Brain pericyte (primary cell): ENCODE measurements at places on chromosomes 5 and 9.

DNA sequence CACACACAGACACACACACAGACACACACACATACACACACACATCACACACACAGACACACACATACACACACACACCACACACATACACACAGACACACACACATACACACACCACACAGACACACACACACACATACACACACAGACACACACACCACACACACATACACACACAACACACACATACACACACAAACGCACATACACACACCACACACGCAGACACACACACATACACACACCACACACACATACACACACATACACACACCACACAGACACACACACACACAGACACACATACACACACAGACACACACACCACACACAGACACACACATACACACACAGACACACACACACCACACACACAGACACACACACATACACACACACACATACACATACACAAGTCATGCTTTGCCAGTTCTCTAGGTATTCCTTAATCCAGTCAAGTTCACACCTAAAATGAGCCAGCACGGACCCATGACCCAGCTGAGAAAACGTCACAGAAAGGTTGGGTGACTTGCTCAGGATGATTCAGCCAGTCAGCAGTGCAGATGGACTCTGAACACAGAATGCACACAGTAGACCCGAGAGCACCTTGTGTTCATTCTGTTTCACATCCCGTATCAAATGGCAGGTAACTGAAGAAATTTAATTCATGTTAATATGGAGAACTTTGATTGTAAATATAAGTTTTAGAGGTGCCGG lies 746.4 kb downstream of the MTRR start:
- DNase-seq = no peak

- DNase-seq = no peak
Measured at GRCh38 chr9:97983589-97984187, 547 bp downstream of the ANP32B start.

- DNase-seq = no peak
Measured at GRCh38 chr5:25481463-25481862, 836.7 kb upstream of the CDH10 start.

- no peak for DNase-seq
Measured at GRCh38 chr5:34525761-34526160, 130.4 kb upstream of the RAI14 start.

- DNase-seq = no peak
Measured at GRCh38 chr5:4661326-4661725, 478.8 kb upstream of the ADAMTS16 start.

GRCh38 chr5:62284946-62285891 lies 20.8 kb upstream of the KIF2A start:
- DNase-seq = no peak

DNA sequence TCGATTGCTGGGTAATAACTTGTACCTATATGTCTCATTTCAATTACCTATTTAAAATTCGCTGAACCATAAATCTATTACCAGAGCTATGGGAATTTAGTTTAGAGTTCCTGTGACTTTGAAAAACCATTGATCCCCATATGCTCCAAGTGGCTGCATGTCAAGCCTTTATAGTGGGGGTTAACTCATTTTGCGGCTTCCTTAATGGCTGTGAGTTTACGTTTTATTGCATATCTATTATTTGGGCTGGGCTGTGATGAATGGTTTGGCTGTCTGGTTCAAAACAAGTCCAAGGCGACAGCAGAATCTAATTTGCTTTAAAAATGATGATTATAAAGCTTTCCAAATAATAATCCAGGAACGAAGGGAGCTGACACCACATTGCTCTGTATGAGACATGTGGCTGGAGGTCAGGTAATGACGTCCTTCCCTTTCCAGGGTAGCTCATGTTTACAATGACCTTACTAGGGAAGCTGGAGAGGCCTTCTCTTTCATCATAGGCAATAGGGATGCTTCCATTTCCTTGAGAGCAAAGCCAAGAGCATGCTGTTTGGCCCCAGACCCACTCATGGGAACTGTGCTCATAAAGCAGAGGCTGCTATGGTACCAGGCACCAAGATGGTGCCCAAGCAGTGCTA lies 258.3 kb downstream of the HSPA4 start:
- no peak for DNase-seq

DNA sequence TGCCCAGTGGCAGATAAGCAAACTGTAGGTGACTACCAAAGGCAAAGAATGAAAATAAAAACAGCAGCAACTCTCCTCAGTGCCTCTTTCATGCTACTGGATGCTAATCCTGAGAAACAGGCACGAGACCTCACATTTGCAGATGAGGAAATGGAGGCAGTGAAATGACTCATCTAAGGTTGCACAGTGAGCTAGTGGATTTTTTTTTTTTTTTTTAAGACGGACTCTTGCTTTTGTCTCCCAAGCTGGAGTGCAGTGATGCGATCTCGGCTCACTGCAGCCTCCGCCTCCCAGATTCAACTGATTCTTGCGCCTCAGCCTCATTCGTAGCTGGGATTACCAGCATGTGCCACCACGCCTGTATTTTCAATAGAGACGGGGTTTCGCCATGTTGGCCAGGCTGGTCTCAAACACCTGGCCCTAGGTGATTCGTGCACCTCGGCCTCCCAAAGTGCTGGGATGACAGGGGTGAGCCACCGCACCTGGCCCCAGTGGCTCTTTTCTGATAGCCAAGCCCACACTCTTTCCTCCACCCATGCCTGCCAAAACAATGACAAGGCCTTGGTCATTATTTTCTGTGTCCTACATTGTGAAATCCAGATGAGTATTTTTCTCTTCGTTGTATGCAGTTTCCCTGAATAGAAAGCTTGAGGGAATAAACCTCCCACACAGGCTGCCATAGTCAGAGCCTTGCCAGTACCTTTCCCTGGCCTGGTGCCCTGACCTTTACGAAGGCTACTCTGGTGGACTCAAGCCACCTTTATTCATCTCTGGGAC lies 19.2 kb downstream of the DOCK2 start:
- no peak for DNase-seq

GRCh38 chr9:20592673-20593072 lies 29.6 kb downstream of the MLLT3 start:
- DNase-seq = no peak

DNA sequence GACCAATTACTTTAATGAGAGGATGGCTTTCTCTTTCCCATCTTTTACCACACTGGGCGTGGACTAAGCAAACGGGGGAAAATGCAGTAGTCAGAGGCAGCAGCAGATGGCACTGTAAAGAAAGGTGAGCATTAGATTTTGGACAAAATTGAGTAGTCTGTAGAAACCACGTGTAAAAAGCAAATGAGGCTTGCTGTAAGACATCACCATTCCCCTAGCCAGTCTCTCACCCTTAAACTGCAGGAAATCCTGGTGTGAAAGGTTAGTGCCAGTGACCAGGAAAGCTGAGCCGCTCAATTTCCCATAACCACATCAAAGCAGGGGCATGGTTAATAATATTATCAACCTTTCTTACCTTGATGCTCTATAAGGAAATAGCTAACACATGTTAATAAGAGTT lies 31.8 kb downstream of the SPATA31C2 start:
- DNase-seq = no peak

GRCh38 chr5:69024241-69024651 lies 69.6 kb upstream of the SLC30A5 start:
- DNase-seq = no peak

- no peak for DNase-seq
Measured at GRCh38 chr5:100496296-100496695, 38.9 kb upstream of the FAM174A start.

GRCh38 chr5:173239233-173239593 lies 4.2 kb upstream of the NKX2-5 start:
- DNase-seq = no peak

DNA sequence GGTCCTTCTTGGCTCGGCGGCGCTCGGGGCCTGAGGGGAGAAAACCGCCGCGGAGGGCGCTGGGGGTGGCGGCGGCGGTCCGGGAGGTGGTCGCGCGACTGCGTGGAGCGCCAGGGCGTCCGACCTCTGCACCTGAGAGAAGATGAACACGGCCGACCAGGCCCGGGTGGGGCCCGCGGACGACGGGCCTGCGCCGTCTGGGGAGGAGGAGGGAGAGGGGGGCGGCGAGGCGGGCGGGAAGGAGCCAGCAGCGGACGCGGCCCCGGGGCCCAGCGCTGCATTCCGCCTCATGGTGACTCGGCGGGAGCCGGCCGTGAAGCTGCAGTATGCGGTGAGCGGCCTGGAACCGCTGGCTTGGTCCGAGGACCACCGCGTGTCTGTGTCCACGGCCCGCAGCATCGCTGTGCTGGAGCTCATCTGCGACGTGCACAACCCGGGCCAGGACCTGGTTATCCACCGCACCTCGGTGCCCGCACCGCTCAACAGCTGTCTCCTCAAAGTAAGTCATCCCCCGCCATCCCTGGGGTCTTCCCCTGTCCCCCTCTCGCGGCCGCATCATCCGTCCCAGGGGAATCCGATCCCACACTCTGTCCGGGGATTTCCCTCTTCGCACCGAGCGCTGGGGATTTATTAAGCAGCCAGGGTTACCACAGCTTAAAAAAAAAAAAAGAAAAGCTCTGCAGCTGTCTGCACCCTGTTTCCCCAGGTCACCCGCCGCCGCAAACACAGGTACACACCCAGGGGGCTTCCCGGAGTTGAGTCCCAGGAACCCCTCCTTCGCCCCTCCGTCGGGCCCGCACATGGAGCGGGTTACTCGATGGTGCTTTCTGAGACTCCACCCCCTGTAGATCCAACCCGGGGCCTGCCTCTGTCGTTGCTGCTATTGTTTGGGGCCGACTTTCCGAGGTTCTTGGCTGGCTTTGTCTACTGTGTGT lies at the start of gene GTF3C4:
GTF3C4 (plus strand) TSS at position 8 of the 935 bp plus-strand sequence; CDS start at position 143, 135 bp downstream.
- DNase-seq = no peak

- DNase-seq = no peak
Measured at GRCh38 chr5:16819522-16820167, 116.4 kb downstream of the MYO10 start.

GRCh38 chr9:134393582-134394280 lies 67.5 kb downstream of the RXRA start:
- DNase-seq = no peak

DNA sequence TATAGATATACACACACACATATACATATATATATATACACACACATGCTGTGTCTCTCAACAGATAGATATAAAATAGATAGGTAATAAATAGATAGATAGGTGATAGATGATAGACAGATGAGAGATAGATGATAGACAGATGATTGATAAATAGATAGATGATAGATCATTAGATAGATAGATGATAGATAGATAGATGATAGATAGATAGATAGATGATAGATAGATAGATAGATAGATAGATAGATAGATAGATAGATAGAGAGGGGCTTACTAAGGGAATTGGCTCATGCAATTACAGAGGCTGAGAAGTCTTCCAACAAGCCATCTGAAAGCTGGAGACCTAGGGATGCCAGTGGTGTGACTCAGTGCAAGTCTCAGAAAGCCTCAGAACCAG lies 394.5 kb downstream of the ICE1 start:
- DNase-seq = no peak

DNA sequence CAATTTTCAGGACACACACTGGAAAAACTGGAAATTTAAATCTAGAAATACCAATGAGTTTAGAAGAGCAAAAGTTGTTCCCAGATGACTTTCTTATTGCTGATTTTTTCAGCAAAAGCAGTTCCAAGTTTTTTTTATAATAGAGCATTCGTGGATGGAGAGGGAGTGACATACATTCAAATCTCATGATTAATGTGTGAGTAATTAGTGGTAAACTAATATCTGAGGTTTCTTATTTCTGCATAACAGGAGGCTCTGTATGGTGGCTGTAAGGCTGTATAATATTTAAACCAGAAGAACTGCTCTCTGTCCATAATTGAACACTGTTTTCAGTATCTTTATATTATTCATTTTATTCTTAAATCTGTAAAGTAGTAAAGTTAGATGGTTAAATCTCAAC lies 25.8 kb downstream of the LYSMD3 start:
- DNase-seq = no peak

- DNase-seq = no peak
Measured at GRCh38 chr5:40842351-40842750, 1.2 kb downstream of the CARD6 start.

DNA sequence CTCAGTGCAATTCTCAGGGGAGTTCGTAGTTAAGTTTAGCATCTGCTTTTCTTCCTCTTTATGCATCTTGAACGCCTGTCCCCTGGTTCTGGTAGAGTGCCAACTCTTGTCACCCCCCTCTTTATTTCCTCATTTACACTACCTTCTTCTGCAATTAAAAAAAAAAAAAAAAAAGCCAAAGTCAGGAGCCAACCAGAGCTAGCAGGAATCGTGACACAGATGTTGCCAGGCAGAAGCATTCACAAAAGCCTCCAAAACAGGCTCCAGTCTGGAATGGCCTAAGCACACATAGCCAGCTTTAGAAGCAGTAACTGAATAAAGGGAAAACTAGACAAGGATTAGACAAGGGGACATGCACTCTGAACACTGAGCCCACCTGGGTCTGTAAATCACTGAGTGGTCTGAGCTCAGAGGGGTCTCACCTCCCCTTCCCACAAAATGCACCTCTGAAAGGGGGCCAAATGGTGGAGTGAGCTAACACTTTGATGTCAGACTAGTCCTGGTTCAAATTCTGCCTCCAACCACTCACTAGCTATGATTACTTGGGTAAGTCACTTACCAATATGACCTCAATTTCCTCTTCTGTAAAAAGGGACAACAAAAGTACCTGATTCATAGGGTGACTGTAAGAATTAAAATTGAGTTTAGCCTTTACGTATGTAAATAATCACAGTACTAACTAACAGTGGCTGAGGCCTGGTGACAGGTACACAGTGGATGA lies 2.0 kb downstream of the CD74 start:
- no peak for DNase-seq

GRCh38 chr5:134003064-134003816 lies 1.5 kb downstream of the VDAC1 start:
- DNase-seq = no peak

- DNase-seq = no peak
Measured at GRCh38 chr9:89482056-89482851, 15.7 kb downstream of the SEMA4D start.

- DNase-seq = no peak
Measured at GRCh38 chr5:103454770-103455169, 107.8 kb downstream of the NUDT12 start.

DNA sequence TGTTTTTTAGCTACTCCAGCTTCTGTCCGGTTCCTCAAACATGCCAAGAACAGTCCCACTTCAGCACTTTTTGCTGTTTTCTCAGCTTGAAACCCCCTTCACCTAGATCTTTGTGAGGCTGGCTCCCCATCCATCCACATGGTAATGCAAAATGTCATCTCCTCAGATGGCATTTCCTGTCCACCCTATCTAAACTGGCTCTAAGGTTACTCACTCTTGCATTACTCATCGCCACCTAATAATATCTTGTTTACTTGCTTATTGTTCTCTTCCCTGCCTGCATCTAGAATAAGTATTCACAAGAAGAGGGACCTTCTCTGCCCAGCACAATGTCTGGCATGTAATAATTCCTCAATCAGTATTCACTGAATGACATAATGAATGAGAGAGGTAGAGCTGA lies 220.1 kb downstream of the FAM114A2 start:
- DNase-seq = no peak

DNA sequence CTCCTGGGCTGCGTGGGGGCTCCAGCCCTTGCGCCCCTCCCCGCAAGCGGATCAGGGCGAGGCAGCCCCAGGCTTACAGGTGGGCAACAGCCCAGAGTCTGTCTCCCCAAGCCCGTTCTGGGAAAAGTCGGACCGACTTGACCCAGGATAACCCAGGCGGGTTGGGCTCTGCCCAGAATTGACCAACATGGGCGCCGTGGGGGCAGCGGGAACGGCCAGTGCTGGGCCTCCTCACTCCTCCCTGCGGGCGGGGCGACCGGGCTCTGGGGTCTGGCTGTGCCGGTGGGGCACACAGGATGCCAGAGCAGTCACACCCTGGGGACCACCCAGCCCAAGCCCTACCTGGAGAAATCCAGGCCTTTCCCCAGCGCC lies 15.3 kb upstream of the SYNPO start:
- no peak for DNase-seq

- DNase-seq = no peak
Measured at GRCh38 chr5:139966856-139967255, 76.2 kb downstream of the NRG2 start.
